GM12864 (cell line): ENCODE measurements at places on chromosomes 6 and 20.
A peak's percentile ranks its signal among the peaks of the same experiment; 100 is the strongest.

- no peak for DNase-seq
Measured at GRCh38 chr20:59253325-59253724, 47.1 kb upstream of the EDN3 start.

DNA sequence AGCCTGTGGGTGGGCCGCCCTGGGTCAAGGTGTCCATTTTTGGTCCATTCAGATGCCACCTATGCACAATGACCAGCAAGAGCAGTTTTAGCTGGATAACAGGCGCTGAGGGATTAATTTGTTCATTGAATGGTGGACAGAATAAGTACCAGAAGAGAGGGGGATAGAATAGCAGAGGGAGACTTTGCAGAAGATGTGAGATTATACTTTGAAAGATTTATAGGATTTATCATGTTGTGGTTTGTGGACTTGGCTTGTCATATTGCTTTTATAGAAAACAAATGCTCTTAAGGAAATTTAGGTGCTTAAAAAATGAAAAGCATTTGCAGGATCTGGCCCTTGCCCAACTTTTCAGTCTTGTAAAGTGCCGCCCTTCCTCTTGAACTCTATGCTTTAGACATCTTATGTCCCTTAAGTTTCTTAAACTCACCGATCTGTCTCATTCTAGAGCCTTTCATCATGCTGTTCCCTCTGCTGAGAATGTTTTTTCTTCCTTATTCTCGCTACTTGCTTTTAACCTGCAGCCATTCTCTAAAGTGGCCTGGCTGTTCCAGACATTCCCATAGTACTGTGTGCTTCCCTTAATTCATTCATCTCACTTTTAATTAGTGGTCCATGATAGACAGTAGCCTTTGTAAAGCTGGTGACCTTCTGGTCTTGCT, 42.5 kb downstream of the CD109 start:
- no peak for DNase-seq

DNA sequence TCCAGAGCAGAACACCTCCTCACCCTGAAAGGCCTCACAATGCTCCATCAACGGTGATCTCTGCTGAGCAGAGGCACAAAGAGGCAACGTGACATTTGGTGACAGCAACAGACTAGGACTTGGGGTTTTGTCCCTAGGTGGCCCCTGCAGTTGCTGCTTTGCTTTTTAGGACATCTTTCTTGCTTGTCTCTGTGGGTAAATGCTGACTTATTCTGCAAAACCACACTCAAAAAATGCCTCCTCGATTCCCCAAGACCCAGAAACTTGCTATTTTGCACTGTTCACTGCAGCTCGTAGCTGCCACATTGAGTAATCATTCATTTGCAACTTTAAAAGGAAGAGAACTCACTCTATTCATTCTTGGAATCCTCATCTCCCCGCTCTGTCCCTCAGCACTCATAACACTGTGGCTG, 209.9 kb downstream of the LY86 start:
- DNase-seq, result peak; percentile 49

- DNase-seq, result no peak
Measured at GRCh38 chr6:122609881-122610689, at the start of gene PKIB. TSS of gene PKIB (plus strand) at chr6:122610405. CDS start at chr6:122717795, 107,390 bp downstream.

- no peak for DNase-seq
Measured at GRCh38 chr20:22341508-22341907, 242.9 kb downstream of the FOXA2 start.

- DNase-seq, result no peak
Measured at GRCh38 chr20:16539280-16540021, 33.8 kb downstream of the KIF16B start.

DNA sequence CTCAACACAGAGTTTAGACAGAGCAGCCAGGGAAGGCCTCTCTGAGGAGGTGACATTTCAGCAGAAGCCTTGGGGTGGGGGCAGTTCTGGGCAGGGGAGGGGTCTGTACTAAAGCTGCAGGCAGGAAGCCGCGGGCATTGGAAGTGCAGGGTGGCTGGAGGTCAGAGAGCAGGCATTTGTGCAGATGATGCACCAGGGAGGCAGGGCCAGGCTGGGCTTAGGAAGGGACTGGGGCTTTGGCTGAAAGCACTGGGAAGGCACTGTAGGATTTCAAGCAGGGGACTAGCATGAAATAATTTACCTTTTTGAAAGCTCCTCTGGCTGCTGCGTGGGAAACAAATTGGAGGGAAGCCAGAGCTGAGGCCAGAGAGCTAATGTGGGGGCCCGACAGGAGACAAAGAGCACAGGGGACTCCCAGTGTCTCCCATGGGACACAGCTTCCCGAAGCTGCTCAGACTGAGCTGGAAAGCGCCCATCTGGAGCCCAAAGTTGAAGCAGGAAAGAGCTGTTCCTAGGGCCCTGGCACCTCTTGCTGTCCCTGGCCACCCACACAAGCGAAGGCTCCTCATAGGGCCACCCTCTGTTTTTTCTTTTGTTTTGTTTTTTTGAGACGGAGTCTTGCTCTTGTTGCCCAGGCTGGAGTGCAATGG, 19.3 kb downstream of the ADA start:
- no peak for DNase-seq

DNA sequence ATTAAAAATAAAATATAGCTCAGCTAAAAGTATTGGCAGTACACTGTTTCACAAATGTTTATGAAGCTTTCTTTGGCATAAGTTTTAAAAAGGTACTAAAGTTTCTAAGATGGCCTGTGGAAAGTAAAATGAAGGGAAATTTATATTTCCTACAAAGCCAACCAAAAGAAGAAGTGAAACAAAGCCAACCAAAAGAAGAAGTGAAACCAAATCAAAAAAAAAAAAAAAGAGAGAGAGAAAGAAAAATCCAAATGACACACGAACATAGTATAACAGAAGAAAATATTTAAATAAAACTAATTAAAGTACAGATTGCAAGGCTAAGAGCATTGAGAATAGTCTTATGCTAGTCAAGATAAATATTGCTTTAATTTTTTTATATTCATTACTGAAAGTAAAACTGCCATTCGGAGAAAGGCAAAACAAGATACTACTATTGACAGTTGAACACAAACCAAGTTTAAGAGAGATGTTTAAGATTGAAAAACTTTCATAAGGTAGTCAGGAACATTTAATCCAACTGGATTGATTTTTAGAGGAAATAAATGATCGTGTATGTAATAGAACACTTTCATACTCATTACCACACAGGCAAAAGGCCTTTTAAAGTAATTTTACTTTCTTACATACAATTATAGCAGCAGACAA, 12.8 kb upstream of the KHDRBS2 start:
- DNase-seq, result peak; percentile 22

- DNase-seq, result no peak
Measured at GRCh38 chr20:2967841-2968240, 75.6 kb upstream of the GNRH2 start.

DNA sequence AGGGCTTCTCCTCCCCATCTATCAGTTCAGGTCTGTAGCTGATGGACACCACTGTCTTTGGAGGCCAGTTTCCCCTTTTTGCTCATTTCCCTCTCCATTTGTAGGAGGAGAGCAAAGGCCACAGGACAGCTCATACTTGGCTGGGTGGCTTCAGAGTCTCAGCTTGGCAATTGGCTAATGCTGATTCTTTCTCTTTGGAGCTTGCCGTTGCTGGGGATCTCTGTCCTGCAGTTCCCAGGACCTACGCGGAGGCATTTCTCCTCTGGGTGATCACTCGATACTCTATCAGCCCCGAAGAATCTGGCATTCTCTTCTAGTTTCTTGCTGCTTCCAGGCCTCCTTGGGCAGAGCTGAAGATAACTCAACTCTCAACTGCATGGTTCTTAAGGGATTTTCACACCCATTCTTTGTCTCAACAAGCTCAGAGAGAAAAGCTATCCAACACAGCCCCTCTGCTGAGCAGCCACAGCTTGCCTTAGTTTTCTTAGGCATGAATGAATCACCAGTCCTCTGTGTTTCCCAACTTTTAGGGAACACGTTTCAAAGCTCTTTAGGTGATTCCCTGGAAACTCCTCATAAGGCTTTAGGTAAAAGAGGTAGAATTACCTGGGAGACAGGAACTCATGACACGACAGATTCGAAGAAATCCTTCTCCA, 19.2 kb upstream of the SSR1 start:
- no peak for DNase-seq

GRCh38 chr6:31354864-31355582, 2.0 kb downstream of the HLA-B start:
- DNase-seq, result no peak

GRCh38 chr6:71123051-71123450, 165.6 kb upstream of the OGFRL1 start:
- DNase-seq, result no peak

DNA sequence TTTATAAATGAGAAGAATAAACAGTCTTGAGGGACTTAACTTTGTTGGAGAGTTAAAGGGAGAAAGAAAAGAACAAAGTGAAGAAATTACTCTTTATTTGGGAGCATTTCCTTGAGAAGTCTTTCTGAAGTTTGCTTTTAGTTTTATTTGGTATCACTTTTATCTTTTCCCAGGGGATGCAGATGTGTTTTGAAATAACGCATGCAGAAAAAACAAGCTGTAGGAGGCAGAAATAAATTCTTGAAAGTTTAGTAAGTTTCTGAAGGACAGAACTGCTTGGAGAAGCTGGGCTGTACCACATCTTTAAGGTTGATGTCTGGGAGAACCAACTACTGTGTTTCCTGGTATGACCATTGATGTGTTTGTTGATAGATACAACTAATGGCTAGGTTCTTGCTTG, 75.0 kb downstream of the PLCB4 start:
- no peak for DNase-seq

DNA sequence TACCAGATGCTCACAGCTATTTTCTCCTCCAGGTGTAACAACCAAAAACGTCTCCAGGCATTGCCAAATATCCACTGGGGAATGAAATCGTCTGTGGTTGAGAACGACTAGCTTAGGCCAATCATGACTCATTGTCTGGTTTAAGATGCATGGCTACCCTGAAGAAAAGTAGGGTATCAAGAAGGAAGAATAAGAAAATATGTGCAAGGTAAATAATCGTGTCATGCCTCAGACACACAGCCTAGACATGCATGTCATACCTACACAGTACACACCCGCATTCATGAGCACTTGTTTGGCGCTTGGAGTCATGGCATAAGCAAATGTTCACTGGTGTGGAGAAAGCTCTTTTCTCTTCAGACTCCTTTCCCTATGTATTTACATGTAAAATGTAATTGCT, 745.7 kb downstream of the MAFB start:
- no peak for DNase-seq

DNA sequence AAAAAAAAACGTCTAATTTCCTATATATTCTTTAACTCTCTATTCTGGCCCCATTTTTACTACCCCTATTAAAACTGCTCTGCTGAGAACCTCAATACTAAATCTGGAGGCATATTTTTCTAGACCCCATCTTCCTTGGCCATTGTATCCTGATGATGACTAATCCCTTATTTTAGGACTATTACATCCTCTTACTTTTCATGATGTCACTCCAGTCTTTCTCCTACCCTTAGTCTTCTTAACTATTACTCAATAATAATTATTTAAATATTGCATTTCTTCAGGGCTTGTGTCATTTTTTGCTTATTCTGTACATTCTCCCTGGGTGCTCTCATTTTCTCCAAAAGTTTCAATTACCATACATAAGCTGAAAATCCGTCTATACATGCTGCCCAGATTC, 6.4 kb downstream of the FBXO30 start:
- no peak for DNase-seq

DNA sequence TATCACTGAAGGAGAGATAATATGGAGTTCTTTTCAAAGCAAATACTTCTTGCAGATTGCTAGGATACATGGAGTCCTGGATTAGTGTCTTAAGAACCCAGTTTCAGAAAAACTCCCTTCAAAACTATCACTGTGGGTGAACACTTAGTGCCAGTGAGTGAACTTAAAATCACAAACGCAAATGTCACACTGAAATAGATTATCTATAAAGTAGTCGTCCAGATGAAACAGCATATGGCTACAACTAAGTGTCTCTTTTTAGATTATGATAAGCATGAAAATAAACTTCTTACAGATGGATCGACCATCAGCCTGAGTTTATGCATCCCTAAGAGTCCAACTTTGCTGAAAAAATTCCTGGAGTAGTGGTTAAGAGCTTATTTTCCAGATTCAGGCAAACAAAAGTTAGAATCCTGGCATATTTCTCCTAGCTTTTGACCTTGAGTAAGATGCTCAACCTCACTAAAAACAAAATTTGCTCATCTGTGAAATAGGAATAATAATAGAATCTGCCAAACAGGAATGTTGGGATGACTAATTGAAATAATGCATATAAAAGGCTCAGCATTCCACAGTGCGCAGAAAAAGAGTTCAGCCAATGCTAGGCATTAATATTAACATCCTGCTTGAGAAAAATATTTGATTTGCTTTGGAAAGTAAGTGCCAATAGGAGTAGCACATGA, 70.4 kb downstream of the DOK5 start:
- no peak for DNase-seq

DNA sequence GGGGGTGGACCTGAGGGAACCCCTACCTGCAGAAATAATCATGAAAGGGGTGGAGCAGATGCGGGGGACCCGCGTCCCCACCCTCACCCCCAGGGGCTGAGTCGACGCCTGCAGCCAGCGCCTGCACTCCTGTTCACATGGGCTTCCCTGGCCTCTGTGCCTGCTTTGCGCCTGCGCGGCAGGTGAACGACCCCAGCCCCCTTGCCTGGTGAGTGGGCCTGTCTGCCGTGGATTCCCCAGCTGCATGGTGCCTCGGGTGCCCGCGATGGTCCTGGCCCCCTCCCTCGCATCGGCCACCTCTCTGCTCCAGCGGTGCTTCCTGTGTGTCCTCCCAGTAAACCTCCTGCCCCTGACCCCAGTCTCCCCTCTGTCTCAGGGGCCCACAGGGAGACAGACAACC, 18.8 kb upstream of the NTSR1 start:
- no peak for DNase-seq

GRCh38 chr6:162443101-162443500, 284.5 kb downstream of the PRKN start:
- DNase-seq, result no peak

GRCh38 chr6:112938650-112939049, 591.5 kb downstream of the RFPL4B start:
- DNase-seq, result no peak

GRCh38 chr6:3913077-3913957, 64.1 kb downstream of the FAM50B start:
- no peak for DNase-seq

- DNase-seq, result no peak
Measured at GRCh38 chr20:44173846-44174245, 13.1 kb downstream of the JPH2 start.

GRCh38 chr6:68726992-68727391, 91.9 kb downstream of the ADGRB3 start:
- no peak for DNase-seq

GRCh38 chr6:37889051-37889450, 69.5 kb downstream of the ZFAND3 start:
- DNase-seq, result no peak

GRCh38 chr6:83962582-83962981, 71.0 kb upstream of the MRAP2 start:
- DNase-seq, result peak; percentile 22
